ENCODE measurements at places on chromosomes 1 and 21.

GRCh38 chr1:165856606-165857005 lies 29.2 kb downstream of the UCK2 start:
- no peak for DNase-seq

DNA sequence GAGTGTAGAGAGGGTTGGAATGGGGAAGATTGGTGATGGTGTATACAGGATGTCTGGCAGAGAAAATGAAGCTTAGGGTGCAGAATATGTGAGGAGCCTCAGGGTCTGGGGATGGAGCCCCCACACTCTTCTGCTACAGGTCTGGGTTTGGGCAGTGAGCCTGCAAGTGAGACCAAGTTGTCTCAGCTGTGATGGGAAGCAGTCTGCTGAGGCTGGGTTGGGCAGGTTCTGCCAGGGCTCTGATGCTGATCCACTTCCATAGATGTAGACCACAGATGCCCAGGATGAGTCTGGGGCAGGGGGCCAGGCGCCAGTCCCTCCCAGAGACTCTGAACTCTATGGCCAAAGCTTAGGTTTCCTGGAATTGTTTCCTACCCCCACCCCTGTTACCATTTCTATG lies 516.9 kb downstream of the PTPRU start:
- DNase-seq: no peak

- DNase-seq: no peak
Observed at GRCh38 chr1:1304331-1305299, 3.1 kb downstream of the ACAP3 start.

DNA sequence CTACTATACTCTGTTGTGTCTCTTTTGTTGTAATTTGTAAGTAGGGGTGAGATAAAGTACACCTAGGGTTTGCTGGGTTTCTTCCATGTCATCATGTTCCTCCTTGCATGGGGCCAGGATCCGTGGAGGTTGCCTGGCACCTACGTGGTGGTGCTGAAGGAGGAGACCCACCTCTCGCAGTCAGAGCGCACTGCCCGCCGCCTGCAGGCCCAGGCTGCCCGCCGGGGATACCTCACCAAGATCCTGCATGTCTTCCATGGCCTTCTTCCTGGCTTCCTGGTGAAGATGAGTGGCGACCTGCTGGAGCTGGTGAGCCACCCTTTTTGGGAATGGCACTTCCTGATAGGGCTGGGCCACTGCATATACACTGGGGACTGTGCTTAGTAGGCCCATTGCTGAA lies 4.4 kb downstream of the PCSK9 start:
- DNase-seq: no peak

DNA sequence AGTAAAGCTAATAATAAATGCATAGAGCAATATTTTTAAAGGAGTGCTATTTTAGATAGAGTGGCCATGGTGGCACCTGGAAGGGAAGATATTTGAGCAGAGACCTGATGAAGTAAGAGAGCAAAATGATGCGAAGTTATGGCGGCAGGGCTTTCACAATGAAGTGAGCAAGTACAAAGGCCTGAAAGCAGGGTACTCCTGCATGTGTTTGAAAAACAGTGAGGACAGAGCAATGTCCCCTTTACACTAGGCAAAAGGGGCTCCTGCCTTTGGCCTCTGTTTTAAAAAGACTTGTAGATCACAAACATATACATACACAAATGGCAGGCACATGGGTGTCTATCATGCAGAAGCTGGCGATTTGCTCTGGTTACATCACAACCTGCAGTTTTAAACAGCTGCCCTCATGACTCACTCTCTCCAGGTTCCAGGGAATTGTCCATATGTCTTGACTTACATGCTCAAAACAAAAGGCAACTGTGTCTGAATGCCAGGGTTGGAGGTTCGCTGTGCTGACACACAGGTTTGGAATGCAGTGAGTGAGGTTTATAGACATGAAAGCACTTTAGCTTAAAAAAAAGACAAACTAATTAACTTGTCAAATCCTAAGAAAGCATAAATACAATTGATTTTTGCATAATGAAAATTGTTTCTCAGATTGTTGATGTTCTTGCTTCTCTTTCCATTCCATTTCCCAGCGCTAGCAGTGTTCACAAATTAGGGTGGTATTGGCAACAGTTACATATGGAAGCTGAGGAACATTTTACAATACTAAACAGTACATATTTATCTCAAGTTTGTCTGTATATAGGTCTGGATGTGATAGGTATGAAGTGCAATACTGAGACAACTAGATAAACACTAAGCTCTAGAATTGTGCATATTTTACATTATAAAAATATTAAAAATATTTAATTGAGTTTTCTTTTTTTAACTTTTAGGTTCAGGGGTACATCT lies 313.9 kb downstream of the BARHL2 start:
- DNase-seq: no peak

All from NCI-H1092 (cell line).